ENCODE measurements at places on chromosomes 3 and 15.

DNA sequence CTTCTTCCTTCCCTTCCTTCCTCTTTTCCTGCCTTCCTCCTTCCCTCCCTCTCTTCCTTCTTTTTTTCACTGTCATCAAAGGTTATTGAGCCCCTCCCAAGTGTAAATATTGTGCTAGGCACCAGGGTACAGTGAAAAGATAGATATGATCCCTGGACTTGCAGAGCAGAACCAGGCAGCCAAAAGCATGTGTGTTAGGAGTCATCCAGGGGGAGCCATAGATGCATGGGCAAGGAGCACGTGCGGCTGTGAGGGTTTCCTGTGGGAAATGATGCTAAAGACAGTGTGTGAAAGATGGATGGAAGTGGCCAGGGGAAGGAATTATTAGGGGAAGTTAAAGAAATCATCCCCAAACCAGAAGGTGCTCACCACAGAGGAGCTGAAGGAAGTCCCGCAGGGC, 65.2 kb downstream of the NR2F2 start:
- DNase-seq: no peak

- DNase-seq: no peak
Observed at GRCh38 chr15:60087561-60087960, 83.5 kb downstream of the FOXB1 start.

GRCh38 chr3:83131236-83131635, 1369.8 kb upstream of the GBE1 start:
- no peak for DNase-seq

DNA sequence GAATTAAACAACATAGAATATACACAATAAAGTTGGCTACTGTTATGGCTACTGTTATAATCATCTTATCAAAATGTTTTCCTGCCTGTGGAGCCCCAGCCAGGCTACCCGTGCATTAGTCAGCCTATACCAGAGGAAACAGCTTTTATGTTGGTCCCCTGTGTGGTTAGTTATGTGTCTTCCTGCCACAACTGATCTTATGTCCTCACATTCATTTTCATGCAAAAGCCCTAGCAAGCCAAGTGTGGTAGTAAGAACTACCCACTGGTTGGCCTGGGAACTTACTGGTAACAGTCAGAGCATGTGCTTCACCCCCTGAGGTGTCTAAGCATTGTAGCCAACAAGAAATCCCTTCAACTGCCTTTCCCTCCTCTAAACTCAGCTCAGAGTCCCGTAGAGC, 21.8 kb downstream of the MGLL start:
- DNase-seq: no peak

DNA sequence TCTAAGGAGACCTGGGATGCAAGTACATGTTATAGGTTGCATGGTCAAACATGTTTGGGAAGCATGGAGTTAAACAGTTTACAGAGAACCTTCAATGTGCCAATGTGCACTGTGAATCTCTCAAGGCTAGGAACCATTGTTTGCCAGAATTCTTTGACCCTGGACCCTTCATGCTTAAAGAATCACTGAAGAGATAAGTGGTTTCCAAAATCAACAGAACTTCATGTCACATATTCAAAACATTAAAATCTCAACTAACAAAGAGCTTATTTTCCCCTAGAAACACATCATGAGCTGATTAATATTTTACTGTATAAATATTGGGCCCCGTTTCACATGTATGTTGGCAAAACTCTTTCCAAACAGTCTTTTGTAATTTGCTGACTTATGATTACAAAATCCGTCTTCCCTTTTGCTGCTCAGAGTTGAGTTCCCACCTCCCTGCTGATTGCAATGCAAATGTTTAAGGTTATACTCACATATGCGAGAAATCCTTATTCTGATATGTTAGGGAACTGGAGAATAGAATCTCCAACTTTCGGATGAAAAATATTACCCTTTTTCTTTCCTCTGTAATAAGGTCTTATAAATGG, 380.2 kb downstream of the DIPK2A start:
- DNase-seq: no peak

DNA sequence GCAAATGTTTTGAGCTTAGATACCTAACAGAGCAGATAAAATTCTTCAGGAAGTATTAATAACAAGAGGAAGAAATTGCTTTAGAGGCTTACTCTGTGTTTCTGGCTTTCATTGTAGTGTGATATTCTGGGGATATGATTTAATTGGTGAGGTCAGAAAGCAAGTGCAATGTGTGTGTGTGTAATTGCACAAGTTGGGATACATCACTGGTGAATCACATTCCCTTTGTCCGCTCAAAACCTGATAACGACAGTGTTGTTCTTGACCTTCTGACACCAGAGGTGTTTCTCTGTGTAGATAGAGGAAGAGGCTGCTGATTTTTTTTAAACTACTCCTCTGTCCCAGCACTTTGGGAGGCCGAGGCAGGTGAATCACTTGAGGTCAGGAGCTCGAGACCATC, 161.1 kb downstream of the CACNA2D3 start:
- DNase-seq: no peak

DNA sequence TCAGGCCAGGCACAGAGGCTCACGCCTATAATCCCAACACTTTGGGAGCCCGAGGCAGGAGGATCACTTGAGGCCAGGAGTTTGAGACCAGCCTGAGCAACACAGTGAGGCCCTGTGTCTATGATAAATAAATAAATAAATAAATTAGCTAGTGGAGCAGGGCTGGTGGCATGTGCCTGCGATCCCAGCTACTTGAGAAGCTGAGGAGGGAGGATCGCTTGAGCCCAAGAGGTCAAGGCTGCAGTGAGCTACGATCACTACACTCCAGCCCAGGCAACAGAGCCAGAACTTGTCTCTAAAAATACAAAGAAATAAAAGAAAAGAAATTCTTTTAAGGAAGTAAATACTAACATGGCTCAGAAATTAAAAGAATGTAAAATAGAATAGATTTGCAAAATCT, 91.8 kb downstream of the LIPC start:
- DNase-seq: no peak

GRCh38 chr15:89142423-89142822, 54.2 kb downstream of the ABHD2 start:
- no peak for DNase-seq

GRCh38 chr3:187447737-187448136, 79.6 kb downstream of the RTP4 start:
- no peak for DNase-seq

GRCh38 chr3:99772171-99772570, 45.5 kb upstream of the CMSS1 start:
- no peak for DNase-seq

DNA sequence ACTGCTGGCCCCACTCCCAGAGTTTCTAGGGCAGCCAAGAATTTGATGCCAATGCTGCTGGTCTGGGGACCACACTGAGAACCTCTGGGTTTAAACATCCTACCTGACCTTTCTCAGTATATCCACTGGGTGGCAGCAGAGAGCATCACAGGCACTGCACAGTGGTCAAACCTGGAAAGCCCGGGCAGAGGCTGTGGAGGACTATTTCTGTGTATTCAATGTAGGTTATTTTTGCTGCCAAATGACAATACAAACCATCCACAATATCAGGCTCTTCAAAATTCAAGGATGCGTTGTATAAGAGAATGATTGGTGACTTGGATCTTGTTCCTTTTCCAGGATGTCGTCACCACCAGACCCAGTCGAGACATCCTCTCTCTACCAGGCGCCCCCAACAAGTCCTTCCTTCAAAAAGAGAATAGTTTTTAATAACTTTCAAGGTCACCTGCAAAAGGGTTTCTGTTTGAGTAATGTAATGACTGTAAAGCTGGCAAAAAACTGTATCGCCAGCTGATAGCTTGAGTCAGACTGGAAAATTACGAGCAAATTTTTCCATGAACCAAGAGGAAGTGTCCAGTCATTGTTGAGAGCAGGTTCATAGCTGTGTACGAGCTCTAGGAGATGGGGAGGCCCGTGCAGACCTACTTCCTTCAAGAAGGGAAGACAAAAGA, 30.5 kb upstream of the MYZAP start:
- DNase-seq: no peak

GRCh38 chr3:57093489-57093888, 33.0 kb downstream of the SPATA12 start:
- DNase-seq: no peak

GRCh38 chr3:55813268-55814097, 326.4 kb upstream of the WNT5A start:
- no peak for DNase-seq

DNA sequence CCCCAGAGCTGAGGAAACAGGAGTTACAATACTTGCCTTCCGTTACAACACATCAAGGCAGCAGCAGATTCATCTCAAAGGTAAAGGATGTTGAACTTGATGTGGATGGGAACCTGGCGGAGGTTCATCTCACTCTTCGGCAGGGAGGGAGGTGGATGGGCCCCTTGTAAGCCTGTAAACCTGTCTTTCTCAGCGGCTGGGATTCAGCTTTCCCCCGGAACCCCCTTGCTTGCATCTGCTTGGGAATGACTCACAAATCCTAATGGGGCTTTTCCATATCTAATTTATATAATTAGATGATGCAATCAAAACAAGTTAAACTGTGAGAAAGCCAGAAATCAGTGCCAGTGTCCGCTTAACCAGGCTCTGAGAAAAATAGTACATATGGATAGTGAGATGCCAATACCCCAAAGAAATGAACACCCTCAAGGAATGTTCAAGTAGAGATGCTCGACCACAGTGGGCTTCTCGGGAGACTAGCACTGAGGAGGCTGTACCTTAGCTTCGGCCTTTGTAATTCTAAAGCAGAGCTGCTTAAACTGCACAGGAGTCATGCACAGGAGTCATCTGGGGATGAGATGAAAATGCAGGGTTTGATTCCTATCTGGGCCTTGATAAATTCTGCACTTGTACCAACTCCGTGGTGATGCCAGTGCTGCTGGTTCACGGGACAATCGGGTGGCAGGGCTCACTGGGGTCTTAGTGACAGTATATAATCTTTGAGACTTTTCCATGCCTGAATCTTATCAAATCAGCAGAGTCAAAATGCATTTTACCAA, 2.2 kb upstream of the FAM240A start:
- no peak for DNase-seq

DNA sequence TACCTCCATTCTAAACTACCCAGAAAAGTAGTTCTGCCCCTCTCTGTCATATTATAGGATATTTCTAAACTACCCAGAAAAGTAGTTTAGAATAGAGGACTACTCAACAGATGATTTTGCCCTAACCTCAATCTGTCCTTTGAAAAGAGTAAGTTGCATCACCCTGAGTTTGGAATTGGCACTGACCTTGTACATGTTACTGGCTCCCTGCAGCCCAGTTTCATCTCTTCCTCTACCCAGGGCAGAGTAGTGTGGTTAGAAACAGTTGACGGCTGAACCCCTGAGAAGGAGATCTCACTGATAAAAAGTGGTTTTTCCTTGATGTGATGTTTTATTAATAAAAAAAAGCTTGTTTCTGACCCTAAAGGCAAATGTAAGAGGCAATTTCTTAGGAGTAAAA, 340.5 kb upstream of the NECTIN3 start:
- no peak for DNase-seq

DNA sequence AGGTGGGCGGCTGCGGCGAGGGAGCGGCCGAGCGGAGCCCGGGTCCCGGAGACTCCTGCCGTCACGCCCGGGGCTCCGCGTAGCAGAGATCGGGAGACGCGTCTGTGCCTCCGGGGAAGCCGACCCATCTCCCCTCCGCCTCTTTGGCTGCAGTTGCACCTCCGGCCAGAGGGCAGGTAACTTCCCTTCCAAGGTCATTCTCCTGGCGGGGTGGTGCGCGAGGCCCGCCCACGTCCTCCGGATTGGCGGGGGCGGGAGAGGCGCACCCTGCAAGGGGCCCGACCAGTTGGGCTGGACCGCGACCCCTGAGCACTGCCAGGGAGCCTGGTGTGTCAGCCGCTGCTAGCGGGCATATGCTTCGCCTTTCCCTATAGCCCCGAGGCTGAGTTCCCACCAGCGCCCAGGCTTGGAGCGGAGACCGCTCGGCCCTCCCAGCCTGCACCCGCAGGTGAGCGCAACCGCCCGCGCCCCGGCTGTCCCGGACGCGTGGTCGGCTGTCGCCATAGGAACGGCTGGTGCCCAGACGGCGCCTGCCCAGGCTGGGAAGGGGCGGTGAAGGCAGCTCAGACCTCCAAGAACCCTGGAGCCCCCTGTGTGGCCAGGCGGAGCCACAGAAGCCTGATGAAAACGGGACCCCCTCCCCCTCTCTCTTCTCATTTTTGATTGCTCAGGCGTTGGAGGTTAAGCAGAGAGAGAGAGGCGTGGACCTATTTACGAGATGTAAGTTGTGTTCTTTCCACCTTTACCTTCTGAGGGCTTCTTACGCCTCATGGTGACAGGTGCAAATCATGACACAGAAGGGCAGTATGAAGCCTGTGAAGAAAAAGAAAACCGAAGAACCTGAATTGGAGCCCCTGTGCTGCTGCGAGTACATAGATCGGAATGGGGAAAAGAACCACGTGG, 453 bp downstream of the ZDHHC23 start:
- no peak for DNase-seq

DNA sequence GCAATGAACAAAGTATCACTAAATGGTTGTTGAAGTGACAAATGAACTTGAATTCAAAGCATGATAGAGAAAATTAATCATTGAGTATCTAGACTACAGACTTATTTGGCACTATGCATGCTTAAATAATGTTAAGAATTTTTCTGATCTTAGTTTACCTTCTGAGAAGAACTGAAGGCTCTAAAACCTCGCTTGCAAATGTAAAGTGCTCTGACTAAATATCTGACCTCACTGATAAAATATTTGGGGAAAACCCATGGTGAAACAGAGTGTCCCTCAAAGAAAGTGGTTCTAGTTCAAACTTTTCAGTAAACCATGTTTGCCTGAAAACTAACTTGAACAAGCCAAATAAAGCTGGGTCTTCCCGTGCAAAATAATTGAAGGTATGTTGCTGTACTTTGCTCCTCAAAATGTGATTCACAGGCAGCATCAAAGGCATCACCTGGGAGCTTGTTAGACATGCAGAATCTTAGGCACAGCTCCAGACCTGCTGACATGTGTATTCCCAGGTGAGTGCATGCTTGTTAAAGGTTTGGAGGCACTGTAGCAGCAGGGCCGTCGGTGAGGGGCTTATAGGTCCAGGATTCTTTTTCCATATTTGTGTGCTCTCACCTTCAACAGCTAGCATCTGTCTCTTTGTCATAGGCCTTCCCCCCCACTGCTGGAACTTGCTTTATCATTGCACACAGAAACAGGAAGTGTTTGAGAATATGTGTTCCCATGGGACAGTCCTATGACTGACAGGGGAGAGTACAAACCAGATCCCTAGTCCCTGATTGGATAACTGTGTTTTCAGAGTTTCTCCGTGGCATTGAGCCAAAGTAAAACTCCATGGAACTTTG, 524.2 kb upstream of the LMCD1 start:
- DNase-seq: no peak

DNA sequence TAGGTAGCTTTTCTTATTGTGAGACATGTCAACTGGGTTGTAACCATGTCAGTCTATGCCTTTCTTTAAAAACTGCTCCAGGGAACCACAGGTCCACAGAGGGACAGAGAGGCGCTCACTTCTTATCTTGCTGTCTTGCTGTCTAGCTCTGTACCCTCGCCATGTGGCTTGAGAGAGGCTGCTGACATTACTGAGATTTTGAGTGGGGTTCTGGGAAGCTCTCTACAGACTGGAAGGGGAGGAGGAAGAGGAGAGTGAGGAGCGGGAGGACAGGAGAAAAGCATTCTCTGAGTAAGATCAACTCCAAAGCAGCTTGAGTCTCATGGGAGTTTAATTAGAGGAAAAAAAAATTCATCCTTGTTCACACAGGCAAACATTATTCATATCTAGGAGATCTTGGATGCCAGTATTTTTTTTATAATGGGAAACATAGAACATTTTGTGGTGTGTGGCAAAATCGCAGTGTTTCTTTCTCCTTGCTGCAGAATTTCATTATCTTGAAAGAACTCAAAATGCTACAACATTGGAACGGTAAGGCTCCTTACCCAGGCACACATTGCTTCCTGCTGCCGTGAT, 1037.0 kb upstream of the NR2F2 start:
- no peak for DNase-seq

- DNase-seq: no peak
Observed at GRCh38 chr15:45628136-45628535, 6.7 kb upstream of the SQOR start.

All from NCI-H187 treated with DMSO at 0.1 percent for 48 hours (cell line).